ENCODE measurements at places on chromosomes 11 and 22.

- DNase-seq: no peak
These were observed 6.9 kb downstream of the C11orf68 start for GRCh38 chr11:65911682-65912568.

GRCh38 chr22:40451210-40451609 lies 80.8 kb downstream of the SGSM3 start:
- no peak for DNase-seq

DNA sequence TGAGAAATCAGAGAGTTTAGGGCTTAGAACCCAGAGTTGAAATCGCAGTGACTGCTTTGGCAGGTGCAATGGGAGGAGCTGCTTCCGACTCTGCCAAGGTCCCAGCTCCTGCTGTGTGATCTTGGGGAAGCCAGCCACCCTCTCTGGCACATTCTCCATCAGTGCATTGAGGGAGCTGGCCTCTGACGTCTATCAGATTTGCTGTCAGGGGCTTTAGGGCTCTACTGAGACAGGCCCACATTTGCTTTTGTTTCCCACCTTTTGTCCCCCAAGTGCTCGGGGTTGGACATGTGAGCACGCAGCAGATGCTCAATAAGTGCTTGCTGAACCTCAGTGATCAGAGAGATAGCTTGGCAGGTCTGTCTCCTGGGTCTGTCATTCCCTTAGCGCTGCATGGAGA lies 10.6 kb upstream of the SOX10 start:
- DNase-seq: no peak

DNA sequence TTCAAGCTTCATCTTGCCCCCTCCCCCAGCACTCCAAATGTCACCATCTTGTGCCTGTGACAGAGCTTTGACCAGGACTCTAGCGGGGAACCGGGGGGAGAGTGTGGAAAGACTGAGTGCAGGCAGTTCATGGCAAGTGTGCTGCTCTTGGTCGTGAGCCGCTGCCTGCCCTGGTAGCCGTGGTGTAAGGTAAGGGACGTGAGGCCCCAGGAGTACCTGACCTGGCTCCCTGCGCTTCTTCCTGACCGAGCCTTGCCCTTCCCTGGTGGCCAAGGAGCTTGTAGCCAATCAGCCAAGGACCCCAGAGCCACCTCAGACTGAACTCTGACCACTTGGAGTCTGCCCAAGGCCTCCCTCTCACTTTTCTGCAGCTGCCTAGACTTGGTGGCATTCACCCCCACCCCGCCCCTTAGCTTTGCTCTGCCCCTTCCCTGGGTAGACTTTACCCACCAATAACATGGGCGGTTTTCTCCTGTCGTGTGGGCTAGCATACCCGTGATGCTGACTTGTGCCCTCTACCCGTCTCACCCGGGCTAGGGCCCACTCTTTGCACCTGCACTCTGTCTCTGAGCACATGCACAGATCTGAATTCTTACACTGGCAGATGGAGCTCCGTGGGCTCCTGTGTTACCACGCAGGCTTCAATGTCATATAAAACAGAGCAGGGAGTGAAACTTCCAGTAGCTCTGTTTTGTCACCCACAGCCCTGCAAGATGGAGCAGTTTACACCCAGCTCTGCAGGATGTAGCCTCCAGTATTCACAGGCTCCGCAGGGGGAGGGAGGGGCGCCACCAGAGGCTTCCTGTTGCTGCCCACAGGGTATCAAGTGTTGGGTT lies 1.5 kb downstream of the DGKZ start:
- DNase-seq: no peak

- no peak for DNase-seq
These were observed 93.9 kb upstream of the CD82 start for GRCh38 chr11:44471603-44472002.

- DNase-seq: no peak
These were observed 24.6 kb downstream of the RCN1 start for GRCh38 chr11:32115446-32115845.

GRCh38 chr11:117551761-117552343 lies 224.2 kb downstream of the CEP164 start:
- DNase-seq: no peak

DNA sequence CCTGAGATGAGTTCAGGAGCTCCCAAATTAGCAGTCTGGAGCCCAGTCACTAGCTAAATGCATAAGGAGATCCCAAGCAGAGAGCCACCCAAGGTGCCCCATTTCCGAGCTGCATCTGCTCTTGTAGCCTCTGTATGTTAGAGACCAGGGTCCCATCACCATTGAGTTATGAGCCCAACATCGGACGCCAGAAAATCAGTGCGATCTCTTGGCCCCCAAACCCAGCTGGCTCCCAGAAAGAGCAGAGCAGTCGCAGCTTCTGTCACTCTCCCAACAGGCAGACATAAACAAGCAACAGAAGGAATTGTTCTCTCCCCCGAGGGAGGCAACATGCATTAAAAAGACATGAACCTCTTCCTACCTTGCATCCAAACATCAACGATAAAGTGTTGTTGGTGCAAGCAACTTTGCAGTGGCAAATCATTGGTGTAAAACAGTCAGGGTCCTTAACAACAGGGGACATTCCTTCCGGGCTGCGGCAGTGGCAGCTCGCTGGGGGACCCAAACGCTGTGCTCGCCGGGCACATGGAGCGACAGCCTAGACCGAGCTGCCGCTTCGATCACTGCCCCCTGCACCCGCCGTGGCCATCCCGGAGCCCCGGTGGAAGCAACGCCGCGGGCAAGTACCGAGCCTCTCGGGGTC lies 907.1 kb downstream of the DLG2 start:
- DNase-seq: no peak

DNA sequence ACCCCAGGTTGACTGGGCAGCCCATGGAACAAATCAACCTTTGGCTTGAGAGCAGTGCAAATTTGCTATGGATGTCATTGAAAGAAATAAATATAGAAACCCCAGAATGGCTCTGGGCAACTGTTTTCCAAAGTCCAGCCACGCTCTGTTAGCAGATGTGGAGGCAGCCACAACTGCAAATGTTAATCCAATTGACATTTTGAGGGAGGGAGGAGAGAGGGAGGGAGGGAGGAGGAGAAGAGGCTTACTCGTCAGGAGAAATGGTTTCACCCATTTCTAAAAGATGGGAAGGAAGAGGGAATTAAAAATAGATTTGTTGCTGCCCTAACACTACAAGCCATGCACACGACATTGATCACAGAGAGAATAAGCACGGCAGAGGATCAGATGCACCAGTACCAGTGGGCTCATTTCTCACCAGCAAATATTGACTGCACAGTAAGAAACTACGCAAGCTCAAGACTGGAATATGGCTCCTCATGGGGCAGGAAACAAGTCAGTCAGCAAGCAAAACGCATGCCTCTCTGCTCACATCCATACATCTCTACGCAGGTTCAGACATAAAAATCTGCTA lies 229.1 kb downstream of the LARGE1 start:
- DNase-seq: no peak

DNA sequence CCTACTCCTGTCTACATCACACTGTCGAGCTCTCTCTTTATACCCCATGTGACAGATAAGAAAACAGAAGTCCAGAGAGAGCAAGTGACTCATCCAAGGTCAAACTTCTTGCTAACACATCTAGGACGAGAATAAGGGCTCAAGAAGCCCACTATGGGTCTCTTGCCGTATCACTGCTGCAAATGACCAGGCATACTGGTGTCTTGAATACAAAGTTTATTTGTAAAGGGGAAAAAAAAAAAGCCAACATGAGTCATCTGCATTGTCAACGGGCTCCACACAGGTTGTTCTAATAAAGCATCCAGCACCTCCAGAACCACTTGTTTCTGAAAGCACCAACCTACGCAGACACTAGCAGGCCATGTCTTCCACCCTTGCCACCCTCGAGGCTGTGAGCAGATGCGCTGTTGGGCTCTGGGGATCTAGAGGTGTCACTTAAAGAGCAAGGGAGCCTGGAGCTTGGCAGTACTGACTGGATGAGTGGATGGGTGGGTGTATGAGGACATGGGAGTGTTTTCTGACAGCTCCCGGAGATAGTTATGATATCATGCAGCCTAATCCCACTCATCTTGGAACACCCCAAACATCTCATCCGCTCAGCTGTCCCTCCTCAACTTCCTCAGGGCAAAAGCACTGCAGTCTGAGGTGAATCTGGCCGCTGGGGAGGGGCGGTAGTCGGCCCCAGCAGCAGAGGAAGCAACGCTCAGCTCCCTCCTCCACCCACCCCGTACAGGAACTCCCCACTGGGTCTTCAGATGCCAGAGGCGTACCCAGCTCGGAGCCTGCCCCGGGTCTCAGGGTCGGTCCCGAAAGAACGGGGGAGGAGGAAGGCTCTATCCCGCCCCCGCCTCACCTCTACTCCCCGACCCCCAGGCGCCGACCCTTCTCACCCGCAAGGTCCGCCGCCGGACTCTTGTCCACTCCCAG lies 1.0 kb downstream of the SMCO4 start:
- DNase-seq: no peak

DNA sequence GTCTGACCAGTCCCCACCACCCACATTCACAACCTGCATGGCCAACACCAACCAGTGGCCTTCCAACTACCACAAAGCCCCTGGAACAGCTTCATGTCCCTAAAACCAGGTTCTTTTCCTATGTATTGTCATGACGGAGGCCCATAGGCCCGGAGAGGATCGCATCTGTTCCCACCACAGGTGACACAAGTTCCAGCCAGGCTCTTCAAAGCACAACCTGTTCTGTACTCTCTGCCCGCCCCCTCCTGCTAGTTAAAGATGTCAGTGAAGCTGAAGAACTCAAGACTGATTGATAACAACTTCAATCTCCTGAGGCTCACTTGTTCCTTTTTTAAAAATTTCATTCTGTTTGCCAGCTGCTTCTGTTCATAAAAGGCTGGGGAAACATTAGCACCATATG lies 121.1 kb upstream of the GUCY1A2 start:
- DNase-seq: no peak

DNA sequence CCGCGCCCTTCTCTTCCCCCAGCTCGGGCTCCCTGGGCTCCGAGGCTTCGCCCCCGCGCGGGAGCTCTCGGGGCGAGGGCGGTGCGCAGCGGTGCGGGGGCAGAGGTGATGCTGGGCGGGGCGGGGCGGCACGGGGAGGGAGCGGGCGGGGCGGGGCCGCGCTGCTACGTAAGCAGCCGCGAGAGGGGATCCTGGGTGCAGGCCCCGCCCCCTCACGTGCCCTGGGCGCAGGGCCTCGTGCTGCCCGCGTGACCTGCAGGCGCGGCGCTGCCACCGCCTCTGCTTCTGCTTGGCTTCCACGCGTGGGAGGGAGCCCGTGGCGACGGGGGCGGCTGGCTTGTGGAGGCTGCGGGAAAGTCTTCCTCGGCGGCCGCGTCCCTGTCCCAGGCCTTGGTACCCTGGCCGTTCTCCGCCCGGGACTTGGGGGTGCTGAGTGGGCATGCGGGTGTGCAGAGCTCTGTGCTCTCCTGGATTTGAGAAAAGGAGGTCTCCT lies 132.6 kb upstream of the HSD17B12 start:
- DNase-seq: no peak

- no peak for DNase-seq
These were observed 17.5 kb downstream of the SAAL1 start for GRCh38 chr11:18088366-18088765.

DNA sequence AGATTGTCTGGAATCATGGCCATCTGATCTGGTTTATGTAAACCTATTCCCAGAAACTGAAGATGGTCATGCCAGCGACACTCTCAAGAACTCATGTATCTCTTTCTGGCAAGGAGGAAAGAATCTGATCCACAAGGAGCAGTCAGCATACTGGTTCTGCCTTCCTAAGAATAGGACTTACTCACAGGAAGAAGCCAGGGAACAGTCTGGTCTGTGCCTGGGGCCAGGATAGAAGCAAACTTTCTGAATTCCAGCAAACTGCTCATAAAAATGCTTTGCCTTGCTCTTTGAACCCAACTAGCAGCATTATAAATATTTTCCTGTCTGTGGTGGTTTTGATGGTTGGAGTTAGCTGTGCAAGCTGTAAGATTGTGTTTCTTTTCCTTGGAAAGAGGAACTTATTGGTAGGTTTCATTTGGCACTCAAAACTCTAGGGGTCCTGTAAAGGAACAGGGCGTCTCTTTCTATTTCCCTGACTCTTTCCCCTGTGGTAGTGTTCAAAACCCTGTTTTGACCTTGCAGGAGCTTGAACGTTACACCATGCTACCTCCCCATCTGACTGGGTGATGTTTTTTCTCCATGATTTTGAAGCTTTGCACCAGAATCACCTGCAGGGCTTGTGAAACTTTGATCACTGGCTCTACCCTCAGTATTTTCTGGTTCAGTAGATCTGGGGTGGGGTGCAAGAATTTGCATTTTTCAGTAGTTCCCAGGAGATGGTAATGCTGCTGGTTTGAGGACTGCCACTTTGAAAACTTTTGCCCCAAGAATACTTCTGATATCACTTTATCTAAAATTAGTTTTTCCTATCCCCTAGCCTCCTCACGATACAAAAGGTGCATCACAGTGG lies 627.8 kb upstream of the ANO5 start:
- DNase-seq: no peak

DNA sequence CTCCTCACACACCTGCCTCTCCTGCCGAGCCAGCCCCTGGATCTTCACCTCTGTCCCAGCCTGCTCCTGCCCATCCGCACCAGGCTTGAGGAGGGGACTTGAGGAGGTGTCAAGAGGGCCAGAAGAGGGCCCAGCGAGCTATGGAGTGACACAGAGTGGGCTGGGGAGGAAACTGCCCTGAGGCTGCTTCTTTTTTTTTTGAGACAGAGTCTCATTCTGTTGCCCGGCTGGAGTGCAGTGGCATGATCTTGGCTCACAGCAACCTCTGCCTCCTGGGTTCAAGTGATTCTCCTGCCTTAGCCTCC lies 21.9 kb upstream of the CDON start:
- no peak for DNase-seq

DNA sequence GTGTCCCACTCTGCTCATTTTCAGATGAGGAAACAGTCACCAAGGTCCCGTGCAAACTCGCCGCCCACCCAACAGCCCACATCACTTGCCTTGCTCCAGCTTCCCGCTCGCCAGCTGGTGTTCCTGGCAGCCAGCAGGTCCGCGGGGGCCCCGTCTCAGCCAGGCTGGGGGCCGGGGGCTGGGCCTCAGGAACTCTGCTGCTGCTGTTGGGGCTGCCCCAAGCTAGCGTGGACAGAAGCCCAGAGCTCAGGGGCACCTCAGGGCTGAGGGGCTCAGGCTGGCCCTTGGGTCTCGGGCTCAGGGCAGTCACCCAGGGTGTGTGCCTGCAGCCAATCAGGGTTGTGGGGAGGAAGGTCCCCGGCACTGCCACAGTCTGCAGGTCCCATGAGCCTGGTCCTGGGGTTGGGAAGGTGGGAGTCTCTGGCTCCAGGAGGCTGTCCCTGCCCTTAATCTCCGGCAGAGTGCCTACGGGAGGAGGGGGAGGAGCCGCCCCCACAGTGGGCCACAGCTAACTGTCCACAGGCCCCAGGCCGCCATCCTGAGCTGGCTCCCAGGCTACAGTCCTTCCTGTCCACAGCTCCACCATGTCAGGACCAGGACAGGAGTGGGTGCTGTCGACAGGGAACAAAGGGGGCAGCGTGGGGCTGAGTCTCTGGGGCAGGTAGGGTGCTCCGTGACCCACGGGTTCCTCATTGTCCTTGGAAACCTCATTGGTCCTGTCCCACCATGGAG lies 65.2 kb downstream of the ARFGAP3 start:
- no peak for DNase-seq

Measured in activated CD4-positive, alpha-beta T cell treated with anti-CD3 and anti-CD28 coated beads, Interleukin-2, amount 50 U/mL, for 24 hours (primary cell).